ENCODE measurements at places on chromosomes 13 and 19.

DNA sequence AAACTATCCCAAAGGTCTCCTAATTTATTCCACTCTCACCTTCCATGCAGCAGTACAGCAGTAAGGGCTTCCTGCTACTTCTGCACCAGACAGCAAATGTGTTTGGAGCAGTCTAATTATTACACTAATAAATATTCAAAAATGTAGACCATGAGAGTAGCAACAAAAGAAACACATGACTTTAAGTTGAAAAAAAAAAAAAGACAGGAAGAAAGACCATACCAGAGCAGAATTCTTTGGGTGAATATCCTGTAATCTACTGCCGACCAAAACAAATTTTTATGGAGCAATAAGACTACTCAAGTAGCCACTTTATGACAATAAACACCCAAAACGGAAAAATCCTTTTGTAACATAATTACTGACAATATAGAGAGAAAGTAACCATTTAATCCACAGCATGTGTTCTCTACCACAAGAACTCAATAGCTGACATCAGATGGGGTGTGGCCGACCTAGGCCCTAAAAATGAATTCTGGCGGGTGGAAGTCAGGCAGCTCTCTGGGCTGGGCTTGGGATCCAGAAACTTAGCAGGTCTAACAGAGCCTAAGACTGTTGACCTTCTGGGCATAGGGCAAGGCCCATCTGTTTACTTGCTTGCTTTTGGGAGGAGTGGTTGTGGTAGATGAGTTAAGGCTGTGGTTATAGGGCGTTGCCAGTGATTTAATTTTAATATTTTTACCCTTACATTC is 4.6 kb downstream of the KLF12 start:
- DNase-seq = no peak

GRCh38 chr19:18832306-18833140 is 764 bp downstream of the UPF1 start:
- DNase-seq = no peak

GRCh38 chr13:110980921-110981320 is 66.1 kb upstream of the ANKRD10 start:
- no peak for DNase-seq

- DNase-seq = no peak
Measured at GRCh38 chr19:31761281-31761913, 412.2 kb upstream of the TSHZ3 start.

DNA sequence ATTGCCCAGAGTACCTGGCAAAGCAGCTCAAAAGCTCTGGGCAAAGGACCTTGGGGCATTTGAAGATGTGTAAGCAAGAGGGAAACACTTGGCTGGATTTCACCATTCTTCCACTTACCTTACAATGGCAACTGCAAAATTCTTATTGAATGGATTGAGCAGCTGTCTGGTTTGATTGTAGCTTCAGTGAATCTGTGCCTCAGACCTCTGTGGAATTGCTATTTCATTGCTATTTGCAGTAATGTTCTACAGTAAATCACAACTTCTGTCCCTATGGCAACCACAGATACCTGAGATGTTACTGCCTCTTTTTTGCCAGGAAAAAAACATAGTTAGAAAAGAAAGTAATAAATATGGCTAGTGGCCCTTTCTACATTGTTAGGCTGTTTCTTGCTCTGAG is 519.5 kb downstream of the SUCLA2 start:
- no peak for DNase-seq

- no peak for DNase-seq
Measured at GRCh38 chr19:4581666-4582553, 22.4 kb upstream of the SEMA6B start.

GRCh38 chr13:27476943-27477703 is 26.8 kb upstream of the MTIF3 start:
- no peak for DNase-seq

- DNase-seq = no peak
Measured at GRCh38 chr13:32381539-32381938, 46.4 kb downstream of the N4BP2L1 start.

GRCh38 chr13:40640202-40640601 is 26.2 kb downstream of the FOXO1 start:
- DNase-seq = no peak

All from NCI-H524 treated with DMSO at 0.1 percent for 48 hours (cell line).